ENCODE measurements at places on chromosomes 3 and 15.

DNA sequence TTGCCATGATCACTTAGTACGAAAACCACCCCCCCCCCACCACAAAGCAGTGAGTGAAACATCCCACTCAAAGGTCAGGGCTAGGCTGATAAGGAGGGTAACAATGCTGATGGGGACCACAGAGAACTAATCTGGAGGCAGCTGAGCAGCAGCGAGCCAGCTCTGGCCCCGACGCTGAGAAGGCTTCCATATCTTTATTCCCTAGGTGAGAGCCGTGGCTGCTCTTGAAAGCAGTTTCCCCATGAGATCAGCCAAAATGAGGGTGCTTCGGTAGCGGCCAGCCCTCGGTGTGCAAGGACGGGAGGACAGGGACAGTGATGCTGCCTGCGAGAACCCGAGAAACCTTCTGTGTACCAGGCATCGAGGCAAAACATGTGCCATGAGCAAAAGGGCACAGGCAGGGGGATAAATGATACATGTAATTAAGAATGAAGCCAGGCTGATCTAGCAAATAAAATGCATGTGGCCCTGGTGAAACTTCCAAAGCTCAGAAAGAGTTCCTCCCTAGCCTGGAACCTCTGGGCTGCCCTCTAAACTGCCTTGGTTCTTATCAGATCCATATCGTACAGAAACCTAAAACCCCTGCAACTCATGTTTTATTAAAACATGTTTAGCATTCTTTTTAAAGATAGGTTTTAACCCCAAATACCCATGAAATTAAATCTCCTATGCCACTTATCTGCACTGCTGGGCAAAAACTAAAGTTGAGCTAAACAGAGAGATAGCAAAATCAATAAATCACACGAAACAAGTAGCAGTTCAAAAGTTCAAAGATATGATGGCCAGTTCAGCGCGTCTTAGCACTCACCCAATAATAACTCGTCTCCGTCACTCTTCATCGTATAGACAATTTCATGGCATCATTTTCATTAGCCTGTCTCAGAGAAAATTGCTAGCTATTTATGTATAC, 337.3 kb downstream of the FOXP1 start:
- DNase-seq = no peak

GRCh38 chr3:535566-536416, 339.2 kb downstream of the CHL1 start:
- DNase-seq = no peak

DNA sequence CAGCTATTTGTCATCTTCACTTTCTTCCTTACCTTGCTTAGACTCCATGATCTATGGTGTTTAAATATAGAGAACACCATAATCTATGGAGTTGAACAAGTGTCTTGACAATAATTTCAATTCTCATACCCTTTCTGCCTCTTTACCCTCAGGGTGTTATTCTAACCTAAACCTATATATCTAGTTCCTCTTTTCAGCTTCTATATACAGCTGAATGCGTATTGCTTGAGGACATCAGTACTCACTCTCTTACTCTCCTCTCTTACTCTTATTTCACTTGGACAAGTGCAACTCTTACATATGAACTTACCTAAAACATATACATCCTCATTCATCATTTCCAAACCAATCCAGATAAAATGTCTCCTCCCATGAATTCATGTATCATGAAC, 187.1 kb downstream of the RAP2B start:
- no peak for DNase-seq

- no peak for DNase-seq
Measured at GRCh38 chr15:100308608-100309007, 33.2 kb downstream of the ADAMTS17 start.

DNA sequence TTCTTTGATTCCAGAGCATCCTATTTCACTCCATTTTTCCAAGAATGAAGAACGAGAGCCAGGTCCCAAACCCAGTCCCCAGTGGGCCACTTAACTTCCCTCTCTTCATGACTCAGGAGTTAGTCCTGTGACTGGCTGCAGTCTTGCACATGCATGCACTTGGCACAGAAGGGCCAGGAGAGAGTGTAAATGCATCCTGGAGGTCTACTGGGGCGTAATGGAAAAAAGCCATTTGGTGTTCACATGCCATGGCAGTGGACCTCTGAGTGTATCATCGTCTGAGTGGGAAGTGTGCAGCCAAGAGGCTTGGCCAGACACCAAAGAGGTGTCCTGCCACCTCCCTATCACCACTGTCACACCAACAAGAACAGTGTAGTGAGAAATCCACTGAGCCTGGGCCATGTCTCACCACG, 15.1 kb upstream of the RFTN1 start:
- DNase-seq = no peak

- peak; percentile 44 for DNase-seq
Measured at GRCh38 chr15:25710184-25710583, 152.9 kb downstream of the ATP10A start.

GRCh38 chr15:63335543-63336240, 46.0 kb downstream of the CA12 start:
- no peak for DNase-seq

GRCh38 chr15:45704329-45705249, 69.8 kb downstream of the SQOR start:
- no peak for DNase-seq

DNA sequence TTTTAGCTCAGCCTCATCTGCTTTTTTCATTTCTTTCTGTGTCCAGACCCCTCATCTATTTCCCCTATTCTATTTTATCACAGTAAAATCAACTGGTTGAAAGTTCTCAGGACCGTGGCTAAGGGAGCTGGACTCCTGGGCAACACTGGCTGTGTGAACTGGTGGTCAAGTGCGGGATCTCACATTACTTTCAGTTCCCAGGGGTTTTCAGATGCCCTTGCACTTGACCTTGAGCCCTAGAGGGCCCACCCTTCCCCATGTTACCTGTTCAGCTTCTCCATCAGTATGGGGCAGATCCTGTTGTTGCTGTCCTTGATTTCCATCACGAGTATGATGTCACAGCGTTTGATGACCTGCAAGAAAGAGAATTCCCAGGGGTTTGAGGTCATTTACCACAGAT, 2.8 kb downstream of the DNASE1L3 start:
- no peak for DNase-seq

GRCh38 chr15:25892126-25892525, 29.0 kb upstream of the ATP10A start:
- DNase-seq = no peak

- no peak for DNase-seq
Measured at GRCh38 chr3:187925326-187925725, 180.1 kb upstream of the BCL6 start.

DNA sequence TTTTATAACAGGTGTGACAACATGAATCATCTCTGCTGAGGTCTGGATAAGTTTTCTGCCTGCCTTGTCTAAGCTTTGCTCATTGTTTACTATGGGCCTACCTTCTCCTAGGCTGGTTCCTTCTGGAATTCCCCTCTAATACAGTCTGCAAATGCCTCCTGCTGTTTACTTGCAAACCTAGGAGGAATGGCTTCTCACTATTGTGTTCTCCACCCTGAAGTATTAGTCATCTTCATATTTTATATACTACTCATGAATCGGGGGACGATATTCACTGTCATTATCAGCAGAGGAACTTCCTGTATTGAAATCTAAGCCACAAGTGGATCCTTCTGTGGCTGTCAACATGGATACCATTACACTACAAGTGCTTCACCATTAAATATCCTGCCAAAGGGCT, 154.8 kb downstream of the PLCL2 start:
- no peak for DNase-seq

- DNase-seq = no peak
Measured at GRCh38 chr15:38421069-38421690, 32.7 kb upstream of the FAM98B start.

- no peak for DNase-seq
Measured at GRCh38 chr15:26872206-26872605, 5.3 kb downstream of the GABRA5 start.
